ENCODE measurements at places on chromosomes 11 and 22. TPM values are rescaled to one million over a fixed set of nuclear protein-coding genes. Genes with fewer than 3 reads are reported as not detected.

CRYBB1 gene
- total RNA-seq: 0.53 TPM

TRMT2A gene
- 39.7 TPM for total RNA-seq

LDHAL6A gene
- not detected for total RNA-seq

FOLH1 gene
- total RNA-seq: not detected

LINC01488 gene
- total RNA-seq: 0.09 TPM

PVALB gene
- total RNA-seq: not detected

SNX19 gene
- total RNA-seq: 33.4 TPM

NXPE1 gene
- not detected for total RNA-seq

BDNF gene
- total RNA-seq: 2.1 TPM

CCDC81 gene
- total RNA-seq: 0.77 TPM

CSRP3 gene
- not detected for total RNA-seq

DNA sequence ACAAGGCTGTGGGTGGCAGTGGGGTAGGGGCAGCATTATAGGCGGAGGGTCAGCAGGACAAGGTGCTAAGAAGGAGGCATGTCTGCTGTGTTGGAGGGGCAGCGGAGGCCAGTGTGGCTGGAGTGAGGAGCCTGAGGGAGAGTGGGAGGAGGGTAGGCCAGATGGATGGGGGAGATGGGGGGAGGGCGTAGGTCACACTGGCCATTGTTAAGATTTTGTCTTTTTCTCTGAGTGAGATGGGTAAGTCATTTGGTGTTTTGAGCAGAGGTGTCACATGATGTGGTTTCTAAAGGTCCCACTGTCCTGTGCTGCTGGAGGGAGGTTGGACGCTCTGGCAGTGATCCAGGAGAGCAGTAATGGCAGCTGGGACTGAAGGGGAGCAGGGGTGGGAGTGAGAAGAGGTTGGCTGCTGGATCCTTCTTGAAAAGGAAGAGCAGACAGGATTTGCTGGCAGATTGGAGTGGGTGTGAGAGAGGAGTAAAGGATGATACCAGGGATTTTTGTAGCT, 9.8 kb downstream of the PPP6R3 start:
- DNase-seq: no peak

DNA sequence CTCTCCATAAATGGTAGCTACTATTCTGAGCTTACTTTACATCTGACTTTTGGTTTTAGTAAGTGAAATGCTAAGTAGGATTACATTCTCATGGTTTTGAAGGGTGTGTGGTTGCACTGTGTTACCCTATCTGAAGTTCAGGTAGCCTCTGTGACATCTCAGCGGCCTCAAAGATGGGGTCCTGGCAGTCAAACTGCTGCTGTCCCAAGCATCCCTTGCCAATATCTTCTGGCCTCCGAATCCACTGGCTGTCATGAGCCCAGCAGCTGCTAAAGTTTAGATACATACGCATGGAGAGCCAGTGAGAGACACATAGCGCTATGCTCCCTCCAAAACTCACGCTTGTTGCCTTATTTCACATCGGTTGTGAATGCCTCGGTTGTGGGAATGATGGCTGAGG, 34.9 kb downstream of the UBASH3B start:
- DNase-seq: no peak

- DNase-seq: no peak
These were observed 2.1 kb upstream of the PIK3C2A start for GRCh38 chr11:17209939-17210245.

DNA sequence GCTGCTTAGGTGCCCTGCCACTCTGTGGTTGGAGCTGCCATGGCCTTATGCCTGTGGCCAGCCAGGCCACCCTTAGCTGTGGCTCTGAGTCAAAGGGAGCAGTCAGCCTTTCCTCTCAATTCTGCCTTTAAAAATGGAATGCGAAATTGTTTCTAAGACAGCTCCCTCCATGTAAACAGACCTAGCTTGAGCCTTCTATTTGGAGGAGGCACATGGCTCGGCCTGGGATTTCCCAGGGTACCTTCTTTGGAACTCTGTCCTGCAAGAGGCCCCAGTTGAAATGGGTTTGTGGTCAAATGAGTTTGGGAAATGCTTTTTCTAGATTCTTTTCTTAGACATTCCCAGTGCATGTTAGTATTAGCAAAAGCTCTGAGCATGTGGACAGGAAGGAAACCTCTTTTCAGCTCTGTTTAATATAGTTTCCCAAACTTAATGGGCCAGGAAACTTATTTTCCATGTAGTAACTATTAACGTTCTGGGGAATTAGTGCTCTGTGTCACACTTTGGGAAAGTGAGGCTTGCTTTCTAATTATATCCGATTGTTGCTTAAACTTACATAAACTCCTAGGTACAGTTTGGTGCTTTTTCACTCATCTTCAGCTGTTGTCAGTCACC, 7.8 kb downstream of the PHOX2A start:
- no peak for DNase-seq

DNA sequence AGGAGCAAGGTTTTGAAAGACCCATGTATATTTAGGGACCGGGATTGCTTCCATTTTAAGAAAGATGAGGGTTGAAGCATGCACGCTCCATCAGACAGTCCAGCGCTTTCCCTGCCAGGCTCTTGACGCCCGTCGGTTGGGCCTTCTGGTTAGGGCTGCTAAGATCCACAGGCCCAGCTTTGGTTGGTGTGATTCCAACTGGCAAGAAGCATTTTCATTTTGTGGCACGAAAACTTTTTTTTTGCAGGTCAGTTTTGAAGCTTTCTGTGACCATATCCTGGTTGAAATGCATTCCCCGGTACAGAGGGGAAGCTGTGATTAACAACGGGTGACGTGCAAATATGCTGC, 34.3 kb upstream of the MPPED1 start:
- no peak for DNase-seq

DNA sequence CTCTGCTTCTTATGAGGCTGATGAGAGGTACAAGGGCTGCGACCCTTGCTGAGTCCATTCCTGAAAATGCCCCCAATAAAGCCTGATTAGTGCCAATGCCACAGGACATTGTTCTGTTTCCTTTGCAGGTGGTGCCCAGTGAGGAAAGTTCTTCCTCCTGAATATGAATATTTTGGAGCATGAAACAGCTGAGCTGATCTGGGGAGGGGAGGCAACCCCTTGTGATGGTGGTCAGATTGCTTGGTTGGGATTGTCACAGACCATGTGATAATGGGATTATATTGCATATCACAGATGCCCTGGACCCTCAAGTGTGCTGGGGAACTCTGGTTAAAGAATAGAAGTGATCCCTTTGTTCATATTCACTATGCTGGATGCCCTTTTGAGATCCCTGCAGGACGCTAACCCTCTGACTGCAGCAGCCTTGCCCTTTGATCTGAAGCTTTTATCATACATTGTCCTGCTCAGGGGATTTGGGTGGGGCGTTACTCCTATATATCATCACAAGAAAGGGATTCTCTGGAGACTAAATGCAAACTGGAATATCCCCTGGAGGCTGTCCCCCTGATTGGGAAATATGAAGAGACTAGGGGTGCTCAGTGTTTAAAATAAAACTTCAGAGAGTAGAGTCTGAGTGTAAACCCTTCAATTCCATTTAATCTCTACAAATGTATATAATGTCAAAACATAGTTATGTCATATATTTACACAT, 76.9 kb upstream of the TOP3B start:
- DNase-seq: peak; percentile 50

DNA sequence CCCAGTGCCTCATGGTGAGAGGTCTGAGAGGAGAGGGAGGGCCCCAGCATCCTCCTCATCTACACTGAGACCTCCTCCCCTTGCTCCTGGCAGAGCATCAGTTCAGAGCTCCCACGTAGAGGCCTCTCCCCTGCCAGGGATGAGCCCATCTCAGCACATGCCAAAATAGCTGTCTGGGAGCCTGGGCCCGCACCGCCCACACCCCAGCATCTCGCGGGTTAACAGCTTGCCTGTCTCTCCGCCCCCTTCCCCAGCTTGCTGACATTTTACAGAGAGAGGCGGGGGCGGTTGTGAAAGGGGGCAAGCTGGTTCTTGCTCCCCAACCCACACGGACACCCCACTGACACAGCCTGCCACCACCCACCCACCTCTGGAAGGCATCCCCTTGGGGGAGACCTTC, 6.4 kb downstream of the DGKZ start:
- no peak for DNase-seq

DNA sequence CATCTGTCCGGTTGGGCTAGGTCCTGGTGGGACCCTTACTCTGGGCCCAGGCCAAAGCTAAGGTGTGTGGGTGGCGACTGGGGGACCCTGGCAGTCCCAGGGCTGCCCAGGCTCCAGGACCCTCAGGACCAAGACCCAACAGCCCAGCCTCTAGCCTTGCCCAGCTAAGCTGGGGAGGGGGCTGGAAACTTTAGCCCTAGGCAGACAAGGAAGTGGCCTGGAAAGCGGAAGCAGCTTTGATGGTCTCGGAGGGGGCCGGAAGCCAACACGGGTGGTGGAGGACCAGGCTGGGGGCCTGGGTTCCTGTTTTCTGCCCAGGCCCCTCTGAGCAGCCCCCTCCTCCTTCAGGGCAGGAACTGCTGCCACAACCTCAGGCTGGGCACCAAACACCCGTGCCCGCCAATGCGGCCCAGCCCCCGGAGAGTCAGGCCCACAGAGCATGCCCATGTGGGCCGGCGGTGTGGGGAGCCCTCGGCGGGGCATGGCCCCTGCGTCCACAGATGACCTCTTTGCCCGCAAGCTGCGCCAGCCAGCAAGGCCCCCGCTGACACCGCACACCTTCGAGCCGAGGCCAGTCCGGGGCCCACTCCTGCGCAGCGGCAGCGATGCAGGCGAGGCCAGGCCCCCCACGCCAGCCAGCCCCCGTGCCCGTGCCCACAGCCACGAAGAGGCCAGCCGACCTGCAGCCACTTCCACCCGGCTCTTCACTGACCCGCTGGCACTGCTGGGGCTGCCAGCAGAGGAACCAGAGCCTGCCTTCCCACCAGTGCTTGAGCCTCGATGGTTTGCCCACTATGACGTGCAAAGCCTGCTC, 2.8 kb downstream of the SIPA1 start:
- DNase-seq: no peak

DNA sequence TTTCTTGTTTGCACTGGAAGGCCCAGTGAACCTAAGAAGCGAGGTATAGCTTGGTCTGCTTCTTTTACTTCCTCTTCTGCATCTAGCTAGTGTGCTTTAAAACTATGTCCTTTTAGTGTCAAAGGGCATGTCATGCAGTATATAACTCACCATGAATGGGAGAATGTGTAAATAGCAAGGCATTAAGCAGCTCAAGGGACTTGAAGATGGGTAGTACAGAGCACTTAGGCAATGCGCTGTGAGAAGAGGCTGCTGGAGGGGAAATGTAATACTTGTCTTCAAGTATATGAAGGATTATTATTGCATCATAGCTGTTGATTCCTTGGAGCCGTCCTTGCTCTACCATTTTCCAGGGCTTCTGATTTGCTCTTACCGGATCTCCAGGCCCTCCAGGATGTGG, 7.6 kb downstream of the MAML2 start:
- no peak for DNase-seq

- DNase-seq: peak; percentile 88
These were observed 52.4 kb downstream of the GRIK4 start for GRCh38 chr11:120563703-120564572.

DNA sequence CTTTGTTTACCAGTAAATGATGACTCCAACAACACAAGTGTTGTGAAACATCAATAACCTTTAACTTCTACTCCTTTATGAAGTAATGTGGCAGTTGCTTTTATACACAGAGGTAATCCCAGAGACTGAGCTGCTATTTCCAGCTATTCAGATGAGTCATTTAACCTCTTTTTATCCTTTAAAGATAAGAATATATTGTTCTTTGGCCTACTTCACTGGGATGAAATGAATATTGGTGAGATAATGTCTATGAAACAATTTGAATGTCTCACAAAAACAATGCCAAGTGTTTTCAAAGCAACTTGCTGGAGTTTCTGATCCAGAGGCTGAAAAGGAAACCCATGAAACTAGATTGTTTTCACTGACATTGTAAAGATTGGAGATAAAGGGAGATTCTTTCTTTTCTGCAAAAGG, 564.4 kb upstream of the LUZP2 start:
- DNase-seq: no peak

GRCh38 chr11:102603091-102603490, 22.0 kb downstream of the MMP20 start:
- peak; percentile 58 for DNase-seq

DNA sequence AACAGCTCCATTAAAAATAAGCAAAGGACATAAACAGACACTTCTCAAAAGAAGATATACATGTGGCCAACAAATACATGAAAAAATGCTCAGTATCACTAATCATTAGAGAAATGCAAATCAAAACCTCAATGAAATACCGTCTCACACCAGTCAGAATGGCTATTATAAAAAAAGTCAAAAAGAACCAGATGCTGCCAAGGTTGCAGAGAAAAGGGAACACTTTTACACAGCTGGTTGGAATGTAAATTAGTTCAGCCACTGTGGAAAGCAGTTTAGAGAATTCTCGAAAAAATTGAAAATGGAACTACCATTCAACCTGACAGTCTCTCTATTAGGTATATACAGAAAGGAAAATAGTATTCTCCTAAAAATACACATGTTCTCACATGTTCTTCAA, 102.4 kb upstream of the FIBIN start:
- no peak for DNase-seq

DNA sequence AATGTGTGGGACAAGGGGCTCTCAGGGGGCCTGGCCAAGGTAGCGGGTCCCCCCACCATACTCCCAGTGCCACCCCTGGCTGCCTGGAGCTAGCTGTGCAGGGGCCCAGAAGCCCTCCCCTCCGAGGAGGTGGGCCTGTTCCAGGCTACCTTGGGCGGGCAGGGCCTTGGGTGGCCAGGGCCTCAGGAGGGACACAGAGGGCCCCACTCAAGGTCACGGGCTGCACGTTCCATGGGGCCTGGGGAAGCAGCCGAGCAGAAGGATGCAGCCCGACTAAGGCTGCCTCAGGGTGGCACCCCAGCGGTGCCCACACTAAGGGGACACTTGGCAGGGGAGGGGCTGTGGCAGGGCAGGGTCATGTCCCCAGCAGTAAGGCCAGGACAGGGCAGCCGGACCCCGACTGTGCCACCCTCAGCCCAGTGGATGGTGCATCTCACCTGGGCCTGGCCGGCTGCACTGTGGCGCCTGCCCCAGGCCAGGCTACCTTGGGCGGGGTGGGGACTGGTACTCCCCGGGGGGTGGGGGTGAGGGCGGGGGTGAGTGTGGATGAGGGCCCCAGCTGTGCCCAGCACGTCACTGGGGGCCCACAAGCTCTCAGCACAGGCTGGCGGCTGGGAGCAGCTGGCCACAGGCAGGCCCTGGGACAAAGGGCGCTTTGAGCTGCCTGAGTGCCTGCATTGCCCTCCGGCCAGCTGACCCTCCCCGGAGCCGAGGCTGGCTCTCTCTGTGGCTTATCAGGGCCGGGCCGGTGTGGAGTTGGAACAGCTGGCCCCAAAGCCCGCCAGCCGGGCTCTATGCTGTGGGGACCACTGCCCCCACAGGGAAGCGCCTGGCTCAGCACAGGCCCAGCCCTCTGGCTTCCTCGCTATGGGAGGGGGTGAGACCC, 117.1 kb downstream of the KCNQ1 start:
- peak; percentile 63 for DNase-seq

- DNase-seq: peak; percentile 75
These were observed 35.5 kb downstream of the FZD4 start for GRCh38 chr11:86919557-86920210.
